ENCODE measurements at places on chromosomes 7 and 10. TPM values are rescaled to one million over a fixed set of nuclear protein-coding genes. Genes with fewer than 3 reads are reported as not detected.

- H3K4me1 ChIP-seq, result no peaks in the 10 kb centered on the region
- no peak overlapping the region for H3K4me3 ChIP-seq
Measured at GRCh38 chr10:24041034-24041433, 167.9 kb upstream of the KIAA1217 start.

GRCh38 chr10:71980181-71981014 is 16.2 kb downstream of the CHST3 start:
- peaks cover 98% of the 10 kb centered on the region for H3K4me1 ChIP-seq
- no peak for DNase-seq
- H3K27ac ChIP-seq, result peak overlapping the region; percentile 88
- H3K36me3 ChIP-seq, result no peaks in the 10 kb centered on the region
- H3K27me3 ChIP-seq, result no peaks in the 10 kb centered on the region
- H3K4me3 ChIP-seq, result no peak overlapping the region

DNA sequence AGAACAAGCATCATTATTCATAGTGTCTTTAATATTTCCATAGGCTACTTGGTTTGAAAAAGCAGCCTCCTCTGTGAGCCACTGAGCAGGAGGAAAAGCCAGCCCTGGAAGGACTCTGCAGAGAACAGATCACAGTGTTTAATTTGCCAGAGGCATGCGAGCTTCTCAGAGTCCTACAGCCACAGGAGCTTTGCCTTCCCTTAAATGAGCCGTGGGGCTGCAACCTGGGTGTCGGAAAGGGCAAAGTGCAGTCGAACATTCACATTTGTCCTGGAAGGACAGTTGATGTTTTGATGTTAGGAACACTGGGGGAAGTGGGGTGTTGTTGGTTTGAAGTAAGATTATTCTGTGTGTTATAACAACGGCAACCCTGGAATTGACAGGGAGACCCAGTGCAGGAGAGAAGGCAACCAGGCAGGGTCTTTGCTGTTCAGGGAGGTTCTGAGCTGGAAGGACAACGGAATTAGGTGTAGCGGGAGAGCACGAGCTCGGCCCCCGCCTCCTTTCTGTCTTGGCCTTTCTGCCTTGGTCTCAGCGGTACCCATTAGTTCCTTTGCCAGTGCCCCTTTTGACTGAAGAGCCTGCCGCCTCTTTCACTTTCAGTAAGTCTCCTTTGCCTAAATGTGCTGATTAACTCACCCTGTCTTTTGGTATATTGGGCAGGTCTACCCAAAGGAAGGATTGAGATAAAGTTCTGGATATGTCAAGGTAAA is 192.3 kb upstream of the PITRM1 start:
- no peaks in the 10 kb centered on the region for H3K27me3 ChIP-seq
- H3K4me1 ChIP-seq, result no peaks in the 10 kb centered on the region
- DNase-seq, result no peak
- H3K4me3 ChIP-seq, result no peak overlapping the region
- no peaks in the 10 kb centered on the region for H3K36me3 ChIP-seq

GRCh38 chr10:100709146-100710082 is 36.0 kb upstream of the PAX2 start:
- DNase-seq, result no peak
- peaks cover 3% of the 10 kb centered on the region for H3K27me3 ChIP-seq

DNA sequence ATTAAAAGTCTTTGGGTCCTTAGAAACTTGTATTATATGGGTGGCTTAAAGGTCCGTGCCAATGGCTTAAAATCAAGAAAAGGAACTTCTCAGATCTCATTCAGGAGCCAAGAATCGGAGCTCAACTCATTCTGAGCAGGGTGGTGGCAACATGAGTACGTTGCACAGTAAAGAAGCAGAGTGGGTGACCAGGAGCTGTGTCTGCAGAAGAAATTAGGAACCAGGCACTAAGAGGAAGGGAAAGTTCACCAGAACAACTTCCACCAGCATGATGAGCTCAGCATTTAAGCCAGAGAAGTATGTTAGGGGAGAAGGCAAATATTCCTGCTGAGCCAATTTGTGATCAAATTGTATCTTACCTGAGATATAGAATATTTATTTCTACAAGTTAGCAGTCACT is 236.0 kb upstream of the NRP1 start:
- H3K27ac ChIP-seq, result no peak overlapping the region
- H3K4me3 ChIP-seq, result no peak overlapping the region
- H3K36me3 ChIP-seq, result no peaks in the 10 kb centered on the region
- H3K4me1 ChIP-seq, result no peaks in the 10 kb centered on the region

- H3K4me3 ChIP-seq, result no peak overlapping the region
- peaks cover 42% of the 10 kb centered on the region for H3K4me1 ChIP-seq
Measured at GRCh38 chr7:43872406-43873110, 3.2 kb upstream of the MRPS24 start.

DNA sequence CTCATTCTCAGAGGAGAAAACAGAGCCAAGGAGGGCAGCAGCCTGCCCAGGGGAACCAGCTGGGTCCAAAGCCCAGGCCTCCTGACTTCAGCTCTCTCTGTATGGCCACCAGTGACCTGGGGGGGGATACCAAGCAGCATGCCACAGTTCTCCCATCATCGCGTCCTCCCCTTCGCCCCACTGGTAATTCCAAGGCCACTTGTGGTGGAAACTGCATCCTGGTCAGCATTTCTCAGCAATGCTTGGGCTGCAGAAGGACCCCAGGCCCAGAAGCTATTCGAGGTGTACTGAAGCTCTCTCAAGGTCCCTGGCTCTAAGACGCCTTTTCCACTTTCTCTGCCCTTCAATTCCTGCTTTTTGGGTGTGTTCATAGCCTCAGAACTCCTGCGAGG is 27.1 kb downstream of the BTBD16 start:
- peak; percentile 77 for DNase-seq
- no peaks in the 10 kb centered on the region for H3K36me3 ChIP-seq
- H3K4me1 ChIP-seq, result peaks cover 27% of the 10 kb centered on the region
- H3K4me3 ChIP-seq, result no peak overlapping the region
- no peak overlapping the region for H3K27ac ChIP-seq
- no peaks in the 10 kb centered on the region for H3K27me3 ChIP-seq

DNA sequence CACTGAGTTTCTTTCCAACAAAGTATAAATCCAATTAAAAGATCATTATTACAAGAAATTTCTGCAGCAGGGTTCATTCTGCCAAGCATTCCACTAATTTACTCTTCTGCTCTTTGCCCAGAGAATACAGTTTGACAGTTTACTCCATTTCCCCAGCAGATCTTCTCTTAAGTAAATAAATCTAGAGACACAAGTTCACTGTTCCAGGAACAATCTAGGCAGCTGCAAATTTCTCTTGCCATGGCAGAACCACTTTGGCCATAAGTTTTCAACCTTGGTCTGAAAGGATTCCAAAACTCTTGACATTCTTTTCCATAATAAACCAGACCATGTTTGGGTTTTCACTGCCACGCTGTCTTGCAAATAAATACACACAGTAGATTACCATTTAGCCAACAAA is 11.5 kb downstream of the RGS10 start:
- H3K36me3 ChIP-seq, result no peaks in the 10 kb centered on the region
- peak overlapping the region; percentile 21 for H3K27ac ChIP-seq
- no peaks in the 10 kb centered on the region for H3K27me3 ChIP-seq
- peaks cover 85% of the 10 kb centered on the region for H3K4me1 ChIP-seq
- no peak for DNase-seq

DNA sequence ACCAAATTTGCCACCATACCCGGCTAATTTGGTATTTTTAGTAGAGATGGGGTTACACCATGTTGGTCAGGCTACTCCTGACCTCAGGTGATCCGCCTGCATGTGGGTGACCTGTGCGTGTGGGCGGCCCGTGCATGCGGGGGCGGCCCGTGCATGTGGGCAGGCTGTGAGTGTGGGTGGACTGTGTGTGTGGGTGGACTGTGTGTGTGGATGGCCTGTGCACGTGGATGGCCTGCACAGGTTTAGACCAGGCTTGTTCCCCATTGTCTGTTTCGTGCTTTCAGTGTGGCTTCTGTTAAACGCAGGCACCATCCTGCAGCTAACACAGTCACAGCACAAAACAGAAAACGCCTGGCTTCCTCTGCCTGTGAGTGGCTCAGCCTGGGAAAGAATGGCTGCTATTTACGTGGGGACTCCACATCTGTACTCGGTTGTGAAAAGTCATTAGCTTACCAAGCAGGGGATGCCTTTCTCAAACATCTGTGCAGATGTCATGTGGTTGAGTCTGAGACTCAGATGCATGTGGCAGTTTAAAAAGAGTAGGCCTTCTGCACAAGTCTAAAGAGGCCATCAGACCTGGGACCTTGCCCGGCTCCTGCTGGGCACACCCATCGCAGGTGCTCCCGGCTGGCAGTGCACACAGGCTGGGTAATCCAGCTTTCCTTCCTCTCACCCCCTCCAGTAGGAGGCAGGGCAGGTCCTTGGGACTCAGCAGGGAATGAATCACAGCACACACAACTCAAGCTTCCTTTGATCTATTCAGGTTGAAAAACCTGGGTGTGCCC is 91.6 kb downstream of the COBL start:
- H3K36me3 ChIP-seq, result no peaks in the 10 kb centered on the region
- H3K27ac ChIP-seq, result no peak overlapping the region
- peaks cover 11% of the 10 kb centered on the region for H3K4me1 ChIP-seq
- DNase-seq, result peak; percentile 79

GRCh38 chr10:42113158-42113450 is 525.3 kb downstream of the ZNF33B start:
- DNase-seq, result no peak
- no peaks in the 10 kb centered on the region for H3K27me3 ChIP-seq
- no peak overlapping the region for H3K27ac ChIP-seq
- H3K4me3 ChIP-seq, result no peak overlapping the region

DNA sequence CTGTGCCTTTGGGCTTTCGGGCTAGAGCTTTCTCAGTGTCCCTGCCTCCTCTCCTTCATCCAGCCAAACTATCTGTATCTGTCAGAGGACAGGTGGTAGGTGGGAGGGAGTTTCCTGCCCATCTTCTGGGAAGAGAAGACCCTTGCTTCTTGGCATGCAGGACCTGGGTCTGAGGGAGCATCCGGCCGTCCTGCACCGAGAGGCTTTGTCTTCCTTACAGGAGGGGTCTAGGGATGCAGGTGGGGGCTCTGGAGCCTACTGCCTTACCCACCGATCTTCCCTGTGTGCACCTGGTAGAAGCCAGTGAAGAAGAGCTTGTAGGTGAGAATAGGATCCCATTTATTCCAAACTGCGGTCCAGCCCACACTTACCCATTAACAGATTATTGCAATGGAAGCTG is 5.8 kb upstream of the KLF6 start:
- H3K36me3 ChIP-seq, result no peaks in the 10 kb centered on the region
- peak; percentile 82 for DNase-seq
- H3K27me3 ChIP-seq, result no peaks in the 10 kb centered on the region
- no peak overlapping the region for H3K27ac ChIP-seq
- H3K4me3 ChIP-seq, result no peak overlapping the region

DNA sequence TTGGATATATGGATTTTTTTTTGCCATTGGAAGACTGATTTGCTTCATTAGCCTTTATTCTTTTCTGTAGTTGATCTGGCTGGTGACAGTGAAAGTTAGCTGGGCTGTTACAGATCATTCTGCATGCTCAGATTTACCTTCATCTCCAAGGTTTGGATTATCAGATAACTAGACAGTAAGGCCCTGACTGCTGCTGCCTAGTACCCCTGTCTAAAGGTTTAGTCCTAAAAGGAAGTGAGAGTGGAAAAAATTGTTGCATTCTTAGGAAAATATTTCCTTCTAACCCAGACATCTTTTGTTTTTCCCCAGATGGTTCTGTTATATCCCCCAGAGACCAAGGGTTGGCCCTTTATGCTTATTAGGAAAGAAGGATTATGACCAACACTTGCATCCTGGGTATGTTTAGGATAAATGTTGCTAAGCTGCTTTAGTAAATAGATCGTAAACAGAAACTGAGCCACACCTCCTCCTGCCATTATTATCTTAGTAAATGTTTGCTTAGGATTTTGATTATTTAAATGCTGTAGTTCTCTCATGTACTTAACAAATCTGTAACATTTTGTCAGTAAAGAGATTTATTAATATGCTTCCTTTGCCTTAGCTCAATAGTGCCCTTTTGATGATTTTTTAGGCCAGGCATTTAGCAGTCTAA is 44.4 kb downstream of the MCU start:
- H3K27ac ChIP-seq, result peak overlapping the region; percentile 50
- H3K27me3 ChIP-seq, result no peaks in the 10 kb centered on the region
- peaks cover 63% of the 10 kb centered on the region for H3K4me1 ChIP-seq
- H3K4me3 ChIP-seq, result no peak overlapping the region
- no peaks in the 10 kb centered on the region for H3K36me3 ChIP-seq

DNA sequence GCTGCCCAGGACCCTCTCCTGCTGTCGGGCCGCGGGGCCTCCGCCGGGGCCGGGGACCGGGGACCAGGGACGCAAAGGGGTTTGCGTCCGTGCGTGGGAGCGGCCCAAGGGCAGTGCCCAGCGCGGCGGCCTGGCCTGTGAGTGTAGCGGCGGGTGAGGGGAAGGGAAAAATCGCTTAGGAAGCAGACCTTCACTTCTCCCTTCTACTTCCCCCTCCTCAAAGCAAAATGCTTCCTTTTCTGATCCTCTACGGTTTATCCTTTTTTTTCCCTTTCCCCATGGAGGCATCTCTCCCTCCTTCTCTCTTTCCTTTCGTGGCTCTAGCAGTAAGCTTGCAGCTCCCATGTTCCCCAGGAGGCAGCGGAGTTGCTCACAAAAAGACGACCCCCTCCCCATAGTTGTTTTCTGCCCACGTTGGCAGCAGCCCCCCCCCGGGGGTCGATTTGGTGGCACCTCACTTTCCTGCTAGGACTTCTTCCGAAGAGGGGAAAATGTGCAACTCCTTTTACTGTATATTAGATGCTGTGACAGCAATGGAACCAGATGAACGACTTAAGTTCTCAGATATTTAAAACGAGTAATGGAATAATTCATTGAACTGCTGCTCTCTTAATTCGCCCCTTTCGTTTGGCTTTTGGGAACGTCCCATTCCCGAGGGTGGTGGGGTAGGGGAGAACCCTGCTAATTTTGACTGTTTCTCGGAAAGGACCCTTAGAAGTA is 724 bp downstream of the CAPZA2 start:
- H3K36me3 ChIP-seq, result no peaks in the 10 kb centered on the region
- H3K4me1 ChIP-seq, result peaks cover 50% of the 10 kb centered on the region
- H3K27me3 ChIP-seq, result no peaks in the 10 kb centered on the region
- peak overlapping the region; percentile 99 for H3K27ac ChIP-seq

DNA sequence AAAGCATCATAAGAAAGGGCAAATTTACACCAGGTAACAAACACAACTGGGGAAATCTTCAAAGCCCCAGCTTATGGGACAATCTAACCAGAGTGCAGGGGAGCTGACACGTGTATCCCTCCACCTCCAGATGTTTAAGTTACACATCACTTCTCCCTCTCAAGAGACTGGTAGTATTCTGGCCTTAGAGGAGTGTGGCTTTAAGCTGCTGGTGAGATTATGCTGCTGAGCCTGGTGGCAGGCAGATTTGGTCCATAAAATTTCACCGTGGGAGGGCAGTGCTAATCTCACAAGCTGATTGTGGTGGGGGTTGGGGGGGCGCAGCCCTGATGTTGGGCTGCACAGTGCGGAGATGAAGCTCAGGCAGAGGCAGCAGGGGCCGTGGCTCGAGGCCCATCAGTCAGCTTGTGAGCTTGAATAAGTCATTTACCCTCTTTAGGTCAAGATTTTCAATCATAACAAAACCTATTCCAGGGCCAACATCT is 431.0 kb upstream of the GALNT17 start:
- no peaks in the 10 kb centered on the region for H3K27me3 ChIP-seq
- no peak overlapping the region for H3K27ac ChIP-seq
- no peak overlapping the region for H3K4me3 ChIP-seq
- no peaks in the 10 kb centered on the region for H3K36me3 ChIP-seq
- H3K4me1 ChIP-seq, result peaks cover 4% of the 10 kb centered on the region

BLNK gene
- 1.3 TPM for total RNA-seq

GDF10 gene
- total RNA-seq, result 27.0 TPM

GPR85 gene
- total RNA-seq, result 0.46 TPM

DOCK1 gene
- 60.3 TPM for total RNA-seq

NRBF2 gene
- 12.0 TPM for total RNA-seq

LAMB1 gene
- total RNA-seq, result 240 TPM

OPN4 gene
- 0.32 TPM for total RNA-seq

NODAL gene
- not detected for total RNA-seq

All from esophagus muscularis mucosa (tissue), 4 donors.